Germinal center (tissue), 1 donor: ENCODE measurements at places on chromosomes 7 and 10.
A peak's percentile ranks its signal among the peaks of the same experiment; 100 is the strongest.

DNA sequence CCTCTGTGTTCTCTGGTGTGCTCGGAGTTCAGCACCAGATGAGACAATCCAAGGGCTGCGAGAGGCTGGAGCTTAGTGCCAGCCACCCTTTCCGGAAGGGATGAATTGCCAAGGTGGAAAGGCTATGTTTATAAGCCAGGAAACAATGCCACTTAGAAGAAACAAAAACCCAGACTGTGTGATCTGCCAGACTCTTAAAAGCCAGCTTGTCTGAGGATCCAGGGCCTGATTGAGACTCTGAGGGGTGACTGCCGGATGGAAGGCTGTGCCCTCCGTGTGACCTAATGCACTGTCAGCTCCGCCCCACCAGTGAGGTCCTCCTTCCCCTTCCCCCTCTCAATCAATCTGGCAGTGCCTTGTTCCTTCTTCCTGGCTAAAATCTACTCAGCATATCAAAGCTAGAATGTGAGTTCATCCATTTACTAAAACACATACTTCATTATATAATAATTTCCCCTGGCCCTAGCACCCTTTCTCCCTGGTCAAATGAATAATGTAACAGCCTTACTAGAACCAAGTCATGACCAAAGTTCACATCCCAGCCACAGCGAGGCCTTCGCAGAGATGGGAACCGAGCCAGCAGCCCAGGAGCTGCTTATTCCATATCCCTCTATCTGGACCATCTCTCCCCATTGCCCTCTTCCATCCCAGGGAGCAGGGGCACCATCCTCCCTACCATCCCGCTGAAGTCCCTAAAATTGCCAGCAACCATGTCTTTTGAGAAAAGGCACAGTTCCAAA lies 25.5 kb downstream of the FAM107B start:
- DNase-seq: peak; percentile 63

DNA sequence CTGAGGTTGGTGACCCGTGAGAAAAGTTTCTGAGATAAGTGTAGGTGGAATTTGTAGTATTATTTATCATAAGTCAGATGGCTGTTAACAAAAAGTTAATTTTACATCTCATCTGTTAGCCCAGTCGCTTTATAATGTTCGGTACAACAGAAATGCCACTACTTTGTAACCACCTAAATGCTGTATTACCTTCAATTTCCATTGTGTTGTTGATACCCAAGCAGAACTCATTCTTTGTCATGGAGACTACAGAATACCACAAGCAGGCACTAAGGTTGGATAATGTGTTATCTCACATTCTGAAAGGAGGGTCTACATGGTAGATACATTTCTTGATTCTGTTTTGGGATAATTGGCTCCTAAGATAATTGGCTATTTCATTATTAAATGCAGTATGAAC lies 249.8 kb upstream of the KAT6B start:
- DNase-seq: no peak

DNA sequence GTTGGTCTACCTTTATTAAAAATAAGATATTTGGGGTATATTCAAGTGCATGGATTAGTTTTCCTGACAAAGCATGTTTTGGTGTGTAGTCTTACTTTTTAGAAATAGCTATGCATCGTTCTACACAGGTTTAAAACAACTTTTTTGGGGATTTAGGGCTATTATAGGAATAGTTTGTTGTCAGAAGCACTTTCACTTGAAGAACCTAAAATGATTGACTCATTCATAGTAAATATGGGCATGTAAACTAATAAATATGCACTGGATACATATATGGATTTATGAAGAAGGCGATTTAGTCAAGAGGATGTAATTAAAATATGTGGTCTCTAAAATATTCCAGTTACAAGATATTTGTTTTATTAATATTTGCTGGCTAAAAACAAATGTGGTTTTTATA lies 2.0 kb downstream of the ARL4A start:
- DNase-seq: no peak

DNA sequence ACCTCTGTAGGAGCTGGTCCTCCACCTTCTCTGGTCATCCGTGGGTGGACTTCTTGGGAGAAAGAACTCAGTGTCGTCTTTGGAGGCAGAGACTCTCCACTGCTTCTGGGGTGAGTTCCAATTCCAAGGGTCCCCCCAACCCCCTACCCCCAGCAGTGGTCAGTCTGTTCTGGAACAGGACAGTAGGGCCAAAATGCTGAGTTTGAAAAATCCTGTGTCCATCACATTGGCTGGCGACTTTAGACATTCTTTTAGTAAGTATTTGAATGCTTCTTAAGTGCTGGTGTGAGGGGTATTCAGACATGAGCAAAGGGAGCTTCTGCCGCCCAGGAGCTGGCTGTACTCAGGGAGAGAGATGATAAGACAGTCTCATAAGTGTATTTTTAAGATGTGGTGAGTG lies 1.9 kb downstream of the ZNF316 start:
- DNase-seq: no peak

GRCh38 chr7:157470017-157470322 lies 133.2 kb downstream of the DNAJB6 start:
- no peak for DNase-seq

- DNase-seq: no peak
These were observed 58.5 kb upstream of the AHR start for GRCh38 chr7:17239683-17240521.

DNA sequence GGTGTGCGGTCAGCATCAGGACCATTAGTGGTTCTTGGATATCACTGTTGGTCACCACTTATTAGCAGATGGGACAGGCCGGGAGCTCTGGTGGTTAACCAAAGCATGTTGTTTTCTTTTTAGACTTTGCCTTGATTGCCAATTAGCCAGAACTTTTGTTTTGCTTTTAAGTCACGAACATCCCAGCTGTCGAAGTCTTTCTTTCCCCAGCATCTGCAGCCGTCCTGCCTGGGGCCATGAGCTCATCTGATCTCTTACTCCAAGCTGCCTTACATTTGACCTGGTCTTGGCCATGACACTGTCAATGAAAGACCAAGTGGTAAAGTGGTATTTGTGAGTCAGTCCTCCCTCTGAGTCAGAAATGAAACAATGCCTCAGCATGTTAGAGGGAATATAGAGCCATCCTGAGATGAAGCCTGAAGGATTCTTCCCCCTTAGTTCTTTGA lies 53.9 kb upstream of the CREB5 start:
- no peak for DNase-seq

DNA sequence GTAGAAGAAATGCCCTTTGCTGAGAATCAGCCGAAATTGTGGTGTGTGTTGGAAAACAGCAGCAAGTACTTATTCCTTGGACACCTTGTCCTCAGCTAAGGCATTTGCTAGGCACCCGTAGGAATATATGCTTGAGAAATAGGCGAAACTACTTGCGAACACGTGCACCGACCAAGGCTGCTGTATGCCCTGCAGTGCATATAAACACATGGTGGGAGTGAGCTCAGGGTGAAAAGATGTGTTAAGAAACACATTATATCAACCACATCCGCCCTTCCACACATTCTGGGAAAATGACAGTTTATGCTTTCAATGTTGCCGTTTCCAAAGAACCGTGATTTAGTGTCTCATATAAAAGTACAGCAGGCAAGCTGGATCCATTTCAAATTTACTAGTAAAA lies 199.2 kb downstream of the JCAD start:
- DNase-seq: no peak

GRCh38 chr7:6604458-6604857 lies 11.0 kb upstream of the ZNF853 start:
- no peak for DNase-seq

DNA sequence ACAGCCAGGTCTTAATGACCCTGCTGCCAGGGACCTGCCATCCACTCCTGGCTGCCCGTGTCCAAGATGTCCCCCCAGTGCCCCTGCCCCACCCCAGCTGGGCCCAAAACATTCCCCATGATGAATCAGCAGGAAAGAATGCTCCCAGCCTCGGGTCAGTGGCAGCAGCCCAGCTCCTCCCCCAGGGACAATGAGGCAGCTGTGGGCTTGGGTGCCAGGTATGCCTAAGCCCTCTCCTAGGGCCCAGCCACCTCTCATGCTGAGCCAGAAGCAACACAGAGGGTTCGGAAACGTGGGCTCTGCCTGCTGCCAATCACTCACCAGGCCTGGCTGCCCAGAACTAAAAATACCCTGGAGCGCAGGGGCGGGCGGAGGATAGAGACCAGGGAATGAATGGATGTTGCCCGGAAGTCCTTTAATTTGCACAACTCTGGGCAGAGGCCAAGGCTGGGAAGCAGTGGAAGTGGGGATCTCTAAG lies 1.5 kb upstream of the LOXL4 start:
- no peak for DNase-seq

DNA sequence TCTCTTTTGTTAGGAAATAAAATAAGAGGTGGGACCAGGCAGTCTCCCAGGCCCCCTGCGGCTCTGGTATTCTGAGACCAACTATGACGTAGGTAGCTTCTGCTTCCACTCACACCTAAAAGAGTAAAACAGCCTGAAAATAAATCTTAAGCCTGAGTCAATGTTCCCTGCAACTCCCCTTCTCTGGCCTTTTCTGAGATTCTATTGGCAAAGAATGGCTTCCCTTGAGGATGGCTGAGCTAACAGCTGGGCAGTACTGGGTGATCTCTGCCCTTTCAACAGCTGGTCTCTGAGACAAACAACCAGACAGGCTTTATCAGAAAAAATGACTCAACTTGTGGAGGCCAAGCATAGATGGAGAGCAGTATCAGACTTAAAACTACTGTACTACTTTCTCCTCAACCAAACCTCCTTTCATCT lies 58.7 kb downstream of the CREB3L2 start:
- no peak for DNase-seq

DNA sequence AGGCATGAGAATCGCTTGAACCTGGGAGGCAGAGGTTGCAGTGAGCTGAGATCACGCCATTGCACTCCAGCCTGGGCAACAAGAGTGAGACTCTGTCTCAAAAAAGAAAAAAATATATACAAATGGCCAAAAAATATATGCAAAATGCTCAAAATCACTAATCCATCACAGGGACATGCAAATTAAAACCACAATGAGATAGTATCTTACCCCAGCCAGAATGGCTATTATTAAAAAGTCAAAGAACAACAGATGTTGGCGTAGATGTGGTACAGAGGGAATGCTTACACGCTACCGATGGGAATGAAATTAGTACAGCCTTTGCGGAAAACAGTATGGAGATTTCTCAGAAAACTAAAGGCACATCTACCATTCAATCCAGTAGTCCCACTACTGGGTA lies 17.4 kb downstream of the SNX8 start:
- no peak for DNase-seq
